HFFc6 (cell line): ENCODE measurements at places on chromosomes 4 and X. TPM values are rescaled to one million over a fixed set of nuclear protein-coding genes. Genes with fewer than 3 reads are reported as not detected.
A peak's percentile ranks its signal among the peaks of the same experiment; 100 is the strongest.

The MSN gene
- total RNA-seq, result 458 to 541 TPM (median 540 TPM) in 3 replicates

The FABP2 gene
- total RNA-seq, result not detected in 3 replicates

The ADAMTS3 gene
- 0.03 to 0.18 TPM in 2 of 3 replicates, not detected in the other for total RNA-seq

The MAOB gene
- not detected in 3 replicates for total RNA-seq

The PSAPL1 gene
- total RNA-seq, result not detected in 2 replicates

The GLRA2 gene
- total RNA-seq, result not detected in 2 replicates

The CFAP99 gene
- not detected in 3 replicates for total RNA-seq

The SPATA18 gene
- 7.8 to 12.2 TPM (median 7.9 TPM) in 3 replicates for total RNA-seq

DNA sequence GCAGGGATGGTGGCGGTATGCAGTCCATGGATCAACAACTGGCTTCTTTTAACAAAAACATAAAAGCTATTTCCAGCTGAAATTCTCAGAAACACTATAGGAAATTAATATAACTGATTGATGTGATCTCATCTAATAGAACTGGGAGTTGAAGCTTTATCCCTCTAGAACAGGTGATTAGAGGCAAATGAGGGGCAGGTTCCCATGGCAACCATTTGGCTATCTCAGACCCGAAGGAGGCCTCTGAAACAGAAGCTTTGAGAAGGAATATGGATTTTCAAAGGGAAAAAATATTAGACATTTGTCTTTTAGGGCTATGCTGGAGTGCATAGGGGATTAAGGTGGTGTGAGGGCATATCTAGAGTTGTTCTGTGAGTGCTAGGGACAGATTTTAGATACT is 50.0 kb downstream of the IGSF1 start:
- no peak for DNase-seq

- DNase-seq, result no peak
Measured at GRCh38 chrX:56429581-56429980, 133.8 kb upstream of the UBQLN2 start.

DNA sequence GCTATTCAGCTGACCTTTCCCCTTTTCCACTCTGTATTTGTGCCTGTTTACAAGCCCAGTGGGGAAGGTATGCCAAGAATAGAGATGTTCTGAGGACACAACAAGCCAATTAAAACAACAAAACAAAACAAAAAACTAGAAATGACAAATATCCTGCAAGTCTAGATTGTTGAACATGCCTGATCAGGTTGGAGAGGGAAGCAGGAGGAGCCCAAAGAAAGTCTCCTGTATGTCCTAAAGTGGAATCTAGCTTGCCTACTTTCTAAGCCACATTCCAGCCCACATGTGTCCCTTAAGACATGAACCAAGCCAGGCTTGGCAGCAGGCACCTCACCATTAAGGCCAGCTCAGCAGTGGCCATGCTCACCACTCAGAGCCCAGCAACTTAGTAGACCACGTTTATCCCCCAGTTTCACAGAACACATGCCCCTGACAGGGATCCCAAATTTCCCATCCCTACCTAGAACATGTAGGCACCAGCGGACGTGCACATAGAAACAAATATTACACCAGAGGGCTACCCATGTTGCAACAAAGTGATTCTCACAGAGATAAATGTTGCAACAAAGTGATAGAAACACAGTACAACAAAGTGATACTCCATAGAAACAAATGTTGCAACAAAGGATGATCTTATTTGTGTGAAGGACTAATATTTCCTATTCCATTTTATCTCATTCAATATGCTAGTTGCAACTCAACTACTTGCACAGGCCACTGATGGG is 48.3 kb downstream of the CD99L2 start:
- no peak for DNase-seq

DNA sequence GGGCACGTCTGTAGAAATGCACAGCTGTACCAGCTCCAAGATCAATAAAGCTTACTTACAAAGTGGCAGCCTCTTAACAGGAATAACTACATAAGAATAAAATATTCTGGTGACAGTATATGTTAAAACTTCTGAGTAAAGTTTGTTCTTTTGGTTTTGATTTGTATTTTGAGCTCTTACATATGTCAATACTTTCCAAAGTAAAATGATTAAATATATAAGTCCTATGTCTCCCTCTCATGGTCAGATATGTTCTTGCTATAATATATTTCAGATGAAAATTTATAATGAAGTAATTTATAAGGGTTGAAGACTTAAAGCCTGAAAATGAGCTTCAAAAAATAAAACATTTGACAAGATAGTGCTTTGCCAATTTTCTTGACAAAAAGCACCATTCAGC is 254.4 kb downstream of the NPFFR2 start:
- DNase-seq, result peak; percentile 9

GRCh38 chrX:68897118-68897945 is 68.5 kb downstream of the EFNB1 start:
- no peak for DNase-seq

- DNase-seq, result no peak
Measured at GRCh38 chr4:42512226-42512625, 114.9 kb downstream of the SHISA3 start.

GRCh38 chrX:130086447-130087206 is 23.7 kb downstream of the ELF4 start:
- DNase-seq, result no peak

- no peak for DNase-seq
Measured at GRCh38 chrX:110327336-110327735, 9.5 kb upstream of the AMMECR1 start.

- DNase-seq, result no peak
Measured at GRCh38 chrX:78452356-78452755, 124.9 kb upstream of the CYSLTR1 start.

- peak; percentile 4 for DNase-seq
Measured at GRCh38 chr4:109873791-109874514, 26.0 kb downstream of the LRIT3 start.

DNA sequence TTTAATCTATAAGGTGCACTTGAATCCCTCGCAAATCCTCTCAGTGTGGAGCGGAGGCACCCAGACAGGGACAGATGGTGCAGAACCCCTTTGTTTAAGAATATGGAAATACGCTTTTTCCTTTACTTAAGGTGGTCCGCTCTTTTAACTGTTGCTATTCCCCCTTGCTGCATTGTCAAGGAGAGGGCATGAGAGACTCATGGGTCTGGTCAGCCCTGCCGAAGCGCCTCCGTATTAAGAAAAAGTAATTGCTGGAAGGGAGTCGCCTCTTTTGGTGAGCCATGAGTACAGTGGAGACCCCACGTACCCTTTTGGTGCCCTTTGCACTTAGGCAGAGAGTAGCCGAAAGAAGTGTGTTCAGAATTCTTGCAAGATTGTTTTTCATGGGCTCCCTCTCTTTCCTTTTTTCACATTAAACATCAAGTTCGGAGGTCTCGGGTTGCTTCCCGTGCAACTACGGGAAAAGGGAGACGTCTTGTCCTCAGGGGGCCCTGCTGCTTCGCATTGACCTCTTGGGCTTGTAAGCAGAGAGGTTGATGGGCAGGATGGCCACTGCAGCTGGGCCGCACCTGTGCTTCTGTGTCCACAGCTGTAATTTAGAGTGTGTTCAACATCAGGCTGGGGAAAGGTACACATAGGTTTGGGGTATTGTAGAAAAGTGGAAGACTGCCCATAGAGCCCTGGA is 109.6 kb downstream of the SPRY1 start:
- no peak for DNase-seq

GRCh38 chrX:34557733-34558132 is 99.4 kb downstream of the TMEM47 start:
- DNase-seq, result no peak

- DNase-seq, result no peak
Measured at GRCh38 chrX:34563804-34564203, 93.3 kb downstream of the TMEM47 start.

DNA sequence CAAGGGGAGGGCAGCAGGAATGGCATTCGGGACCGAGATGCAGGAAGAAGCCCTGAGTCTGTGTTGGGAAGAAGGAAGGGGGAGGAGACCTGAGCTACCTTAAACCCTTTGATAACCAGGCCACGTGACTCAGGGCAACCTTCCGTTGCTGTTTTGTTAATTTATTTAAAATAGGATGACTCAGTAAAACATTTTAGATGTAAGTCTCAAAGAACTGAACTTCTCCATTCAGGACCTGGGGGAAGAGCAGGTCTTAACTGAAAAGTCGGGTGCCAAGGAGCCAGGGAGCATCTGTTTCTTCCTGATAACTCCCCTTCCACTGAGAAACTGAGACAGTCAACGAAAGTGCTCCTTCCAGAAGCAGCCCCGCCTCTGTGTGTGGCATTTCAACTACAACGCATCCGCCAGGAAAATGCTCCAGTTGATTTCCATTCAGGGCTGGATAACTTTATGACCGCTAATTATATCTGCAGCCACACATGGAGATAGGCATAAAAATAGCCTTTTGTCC is 88.0 kb downstream of the IRF2 start:
- DNase-seq, result no peak

DNA sequence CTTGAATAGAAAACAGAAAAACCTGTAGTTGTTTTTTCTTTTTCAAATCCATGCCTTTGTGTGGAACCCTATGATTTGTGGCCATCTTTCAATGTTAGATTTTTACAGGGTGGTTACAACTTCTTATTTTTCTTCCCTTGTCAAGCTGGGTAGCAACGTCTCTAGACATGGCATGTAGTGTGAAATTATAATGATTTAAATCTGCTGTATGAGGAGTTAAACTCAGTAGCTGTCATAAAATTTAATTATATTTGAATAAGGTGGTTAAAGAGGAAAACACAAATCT is 78.1 kb upstream of the CBLL2 start:
- DNase-seq, result no peak

DNA sequence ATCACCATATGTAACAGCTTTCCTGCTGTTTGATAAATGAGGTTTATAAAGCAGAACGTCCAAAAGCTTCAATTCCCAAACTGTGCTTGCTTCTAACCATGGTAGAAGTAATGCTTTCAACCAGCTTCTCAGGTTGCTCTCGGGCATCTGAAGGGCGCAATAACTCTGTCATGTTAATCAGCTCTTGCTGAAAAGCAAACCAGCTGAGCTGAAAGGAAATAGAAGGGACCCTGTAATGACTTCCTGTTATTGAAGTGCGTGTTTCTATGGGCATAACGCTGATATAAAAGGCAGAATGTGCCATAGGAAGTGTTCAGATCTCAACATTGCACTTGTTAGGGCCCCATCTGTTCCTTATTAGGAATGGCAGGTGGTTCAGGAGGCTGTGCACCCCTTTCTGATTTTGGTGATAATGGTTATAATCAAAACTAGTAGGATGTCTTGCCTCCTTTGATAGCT is 21.2 kb downstream of the HERC3 start:
- no peak for DNase-seq

DNA sequence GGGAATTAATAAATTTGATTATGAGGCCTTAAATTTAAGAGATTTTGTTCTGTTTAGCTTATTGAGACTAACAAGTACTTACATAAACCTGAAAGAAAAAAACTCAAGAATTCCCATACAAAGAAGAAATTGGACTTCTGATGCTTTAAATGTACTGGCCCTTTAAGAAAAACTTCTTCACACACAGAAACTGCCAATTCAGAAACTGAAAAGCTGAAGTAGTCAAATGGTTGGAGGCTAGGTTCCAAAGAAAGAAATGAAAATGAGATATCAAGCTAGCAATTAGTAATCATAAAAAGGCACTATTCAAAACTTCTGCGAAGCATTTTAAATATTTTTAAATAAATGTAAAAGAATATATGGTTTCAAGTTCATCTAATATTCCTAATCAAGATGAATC is 151.3 kb downstream of the THOC2 start:
- no peak for DNase-seq

- DNase-seq, result no peak
Measured at GRCh38 chr4:140930011-140930410, 173.8 kb upstream of the TBC1D9 start.

DNA sequence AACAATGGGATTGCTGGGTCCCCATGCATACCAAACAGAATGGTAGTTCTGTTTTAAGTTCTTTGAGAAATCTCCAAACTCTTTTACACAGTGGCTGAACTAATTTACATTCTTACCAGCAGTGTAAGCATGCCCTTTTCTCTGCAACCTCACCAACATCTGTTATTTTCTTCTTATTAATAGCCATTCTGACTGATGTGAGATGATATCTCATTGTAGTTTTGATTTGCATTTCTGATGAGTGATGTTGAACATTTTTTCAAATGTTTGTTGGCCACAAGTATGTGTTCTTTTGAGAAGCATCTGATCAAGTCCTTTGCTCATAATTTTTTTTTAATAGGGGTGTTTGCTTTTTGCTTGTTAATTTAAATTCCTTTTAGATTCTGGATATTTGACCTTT is 41.2 kb upstream of the ZMAT1 start:
- peak; percentile 76 for DNase-seq

GRCh38 chrX:109843963-109844751 is 111.1 kb upstream of the ACSL4 start:
- DNase-seq, result no peak

DNA sequence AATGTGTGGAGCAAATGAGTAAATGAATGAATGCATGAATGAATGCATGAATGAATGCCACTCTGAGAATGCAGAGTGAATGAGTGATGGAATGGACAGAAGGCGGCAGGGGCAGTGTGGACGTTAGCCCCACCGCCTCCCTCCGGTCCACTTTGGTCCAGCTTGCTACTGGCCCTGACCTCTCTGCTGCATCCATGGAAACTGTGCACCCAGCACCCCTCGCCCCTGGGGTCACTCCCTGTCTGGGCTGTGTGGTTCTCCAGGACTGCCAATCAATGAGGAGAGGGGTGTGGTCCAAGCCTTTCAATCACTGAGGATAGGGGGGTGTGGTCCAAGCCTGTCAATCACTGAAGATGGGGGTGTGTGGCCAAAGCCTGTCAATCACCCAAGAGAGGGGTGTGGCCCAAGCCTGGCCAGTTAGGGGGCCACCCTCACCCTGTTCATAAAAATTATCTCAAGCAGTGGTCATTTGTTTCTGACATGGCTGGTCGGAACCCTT is 39.2 kb upstream of the ASMTL start:
- DNase-seq, result no peak

DNA sequence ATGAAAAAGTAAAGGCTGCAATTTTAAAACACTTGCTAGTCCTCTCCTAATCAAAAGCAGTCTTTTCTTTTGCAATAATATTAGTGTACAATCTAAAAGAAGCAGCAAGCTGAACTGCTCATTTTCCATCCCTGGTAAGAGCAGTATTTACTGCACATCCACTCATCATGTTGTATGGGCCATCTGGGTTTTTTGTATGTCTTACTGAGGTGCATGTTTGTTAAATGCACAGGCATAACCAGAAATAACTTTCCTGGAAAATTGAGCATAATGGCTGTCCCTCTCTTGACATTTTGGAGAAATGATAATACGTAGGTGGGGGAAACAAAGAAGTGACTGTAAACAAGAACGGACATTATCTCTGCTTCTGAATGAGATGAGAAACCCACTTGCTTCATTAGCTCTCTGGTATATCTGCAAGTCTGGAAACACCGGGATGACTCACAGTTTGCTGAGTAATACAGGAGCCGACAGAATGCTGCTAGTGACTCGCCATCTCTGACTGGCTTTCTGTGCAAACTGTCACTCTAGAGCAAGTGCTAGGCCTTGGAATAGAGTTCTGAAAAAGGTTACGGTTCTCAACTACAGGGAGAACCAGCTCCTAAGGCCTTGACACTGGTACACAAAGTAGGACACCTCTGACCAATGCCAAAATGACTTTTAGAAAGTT is 85.7 kb upstream of the MTM1 start:
- peak; percentile 58 for DNase-seq
